Glutamatergic neuron (in vitro differentiated cells): ENCODE measurements at places on chromosomes 12 and 14.

DNA sequence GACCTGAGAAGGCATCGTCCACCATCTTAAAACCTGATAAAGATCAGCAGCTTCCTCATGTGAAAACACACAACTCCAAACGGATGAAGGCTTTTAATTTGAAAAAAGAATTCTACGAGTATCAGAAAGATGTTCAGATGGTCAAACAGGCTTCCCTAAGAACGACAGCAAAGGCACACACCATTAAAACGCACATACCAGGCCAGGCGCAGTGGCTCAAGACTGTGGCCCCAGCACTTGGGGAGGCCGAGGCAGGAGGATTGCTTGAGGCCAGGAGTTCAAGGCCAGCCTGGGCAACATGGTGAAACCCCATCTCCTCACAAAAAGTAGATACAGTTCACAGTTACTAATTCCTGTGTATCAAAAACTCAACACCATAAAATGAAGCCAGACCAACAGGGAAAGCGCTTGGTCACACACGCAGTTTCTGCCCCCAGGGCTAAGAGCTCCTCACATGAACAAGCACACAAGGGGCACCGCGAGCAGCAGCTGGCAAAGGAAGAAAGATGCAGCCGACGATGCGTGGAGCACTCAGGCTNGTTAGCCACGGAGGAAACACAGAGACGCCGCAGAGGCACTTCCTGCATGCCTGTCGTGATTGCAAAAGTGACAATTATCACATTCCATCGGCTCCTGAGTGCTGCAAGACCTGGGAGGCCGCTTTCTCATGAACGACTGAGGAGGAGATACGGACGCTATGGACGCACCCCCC is 78.0 kb downstream of the NOC4L start:
- peak; percentile 66 for DNase-seq

DNA sequence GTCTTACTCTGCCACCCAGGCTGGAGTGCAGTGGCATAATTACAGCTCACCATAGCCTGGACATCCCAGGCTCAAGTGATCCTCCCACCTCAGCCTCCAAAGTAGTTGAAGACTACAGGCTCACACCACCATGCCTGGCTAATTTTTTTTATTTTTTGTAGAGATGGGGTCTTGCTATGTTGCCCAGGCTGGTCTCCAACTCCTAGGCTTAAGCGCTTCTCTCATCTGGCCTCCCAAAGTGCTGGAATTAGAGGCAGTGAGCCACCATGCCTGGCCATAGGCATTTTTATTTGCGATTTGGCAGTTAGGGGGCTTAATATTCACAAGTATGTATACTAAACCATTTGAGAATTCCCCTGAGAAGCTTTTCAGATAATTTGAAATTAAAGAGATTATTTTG is 19.1 kb downstream of the PNMA1 start:
- no peak for DNase-seq

- DNase-seq: no peak
Observed at GRCh38 chr14:66000766-66001165, 485.4 kb upstream of the CCDC196 start.

DNA sequence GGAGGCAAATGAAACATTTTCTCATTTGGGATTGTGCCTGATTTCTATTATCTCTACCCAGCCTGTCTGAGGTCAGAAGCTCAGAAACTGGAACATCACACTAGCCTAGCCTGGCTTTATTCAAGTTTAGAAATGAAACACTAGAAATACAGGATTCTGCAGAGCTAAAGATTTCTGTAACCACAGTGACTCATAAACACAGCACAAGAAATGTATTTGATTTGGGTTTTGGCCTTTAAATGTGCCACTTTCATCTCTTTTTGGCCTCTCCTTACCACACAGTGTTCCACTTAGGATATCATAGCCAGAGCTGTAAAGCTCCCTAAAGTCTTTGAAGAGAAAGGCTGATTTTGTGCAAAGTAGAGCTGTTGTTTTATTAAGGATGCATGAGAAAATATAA is 307.5 kb downstream of the EMP1 start:
- DNase-seq: no peak

DNA sequence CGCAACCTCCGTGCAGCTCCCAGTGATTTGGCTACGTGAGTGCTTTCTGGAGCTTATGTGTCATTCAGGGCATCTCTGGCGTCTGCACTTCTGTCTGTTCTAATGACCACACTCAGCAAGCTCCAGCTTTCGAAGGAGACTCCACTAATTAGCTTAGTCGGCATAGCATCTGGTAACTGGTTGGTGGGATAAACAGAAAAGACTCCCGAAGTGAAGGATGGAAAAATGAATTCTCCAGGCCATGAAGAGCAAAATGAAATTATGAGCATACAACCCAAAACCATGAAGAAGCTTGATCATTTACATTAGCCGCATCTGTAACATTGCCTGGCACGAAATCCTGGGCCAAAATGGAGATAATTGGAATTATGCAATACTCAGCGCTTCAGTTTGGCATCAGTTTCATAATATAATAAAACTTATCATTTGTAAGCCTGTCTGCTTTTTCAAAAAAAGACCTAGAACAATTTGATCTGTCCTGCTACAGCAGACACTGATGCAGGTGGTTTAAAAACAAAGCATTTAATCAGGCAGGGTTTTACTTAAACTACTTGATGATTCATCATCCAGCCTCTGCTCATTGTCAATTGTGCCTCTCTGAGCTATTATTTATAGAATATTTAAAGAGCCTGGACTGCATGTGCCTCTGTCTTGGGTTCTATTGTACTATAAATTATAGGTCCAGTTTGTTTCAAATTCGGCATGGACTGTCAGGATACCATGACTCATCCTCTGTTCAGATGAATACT is 87.4 kb downstream of the SYT1 start:
- DNase-seq: peak; percentile 17

GRCh38 chr12:91326058-91327027 is 143.7 kb upstream of the DCN start:
- no peak for DNase-seq

DNA sequence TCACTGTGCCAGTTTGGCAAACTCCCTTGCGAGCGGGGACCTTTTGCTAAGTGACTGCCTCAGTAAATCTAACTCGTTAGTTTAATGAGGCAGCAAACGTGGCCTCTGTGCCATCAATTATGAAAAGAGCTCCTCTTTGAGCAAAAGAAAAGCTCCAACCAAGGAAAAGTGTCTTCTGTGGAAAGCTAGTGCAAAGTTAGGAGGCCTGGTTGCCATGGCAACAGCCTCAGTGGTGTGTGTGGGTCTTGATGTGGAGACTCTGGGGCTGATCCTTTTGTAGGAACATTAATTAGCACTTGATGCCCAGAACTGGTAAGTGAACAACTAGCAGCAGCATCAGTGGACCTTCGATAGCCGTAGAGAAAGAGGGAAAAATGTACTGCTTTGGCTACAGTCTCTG is 145.7 kb downstream of the CHST11 start:
- DNase-seq: no peak

DNA sequence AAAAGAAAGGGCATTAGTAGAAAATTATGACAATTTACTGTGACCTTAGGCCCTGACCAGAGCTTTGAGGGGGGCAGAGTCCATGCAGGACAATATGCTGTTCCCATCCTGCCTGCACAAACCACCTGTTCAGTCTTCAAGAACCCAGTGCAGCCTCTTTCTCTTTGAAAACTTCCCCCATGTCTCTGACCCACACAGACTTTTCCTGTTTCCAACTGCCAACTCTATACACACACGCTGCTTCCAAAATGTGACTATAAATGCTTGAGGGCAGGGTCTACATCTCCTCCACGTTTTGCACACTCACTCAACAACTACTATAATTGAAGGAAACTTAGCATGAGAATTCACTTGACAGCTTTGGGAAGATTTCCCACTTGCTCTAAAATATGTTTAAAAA is 36.6 kb upstream of the SYCP3 start:
- DNase-seq: no peak

- peak; percentile 84 for DNase-seq
Observed at GRCh38 chr14:96204151-96205058, at the start of gene BDKRB2. TSS of gene BDKRB2 (plus strand) at chr14:96204839. CDS start at chr14:96237108, 32,269 bp downstream.

- no peak for DNase-seq
Observed at GRCh38 chr14:103143506-103143905, 20.2 kb downstream of the TNFAIP2 start.

- DNase-seq: no peak
Observed at GRCh38 chr14:100810861-100811461, 15.0 kb upstream of the MEG3 start.

- peak; percentile 30 for DNase-seq
Observed at GRCh38 chr12:95218150-95219133, 835 bp downstream of the VEZT start.

DNA sequence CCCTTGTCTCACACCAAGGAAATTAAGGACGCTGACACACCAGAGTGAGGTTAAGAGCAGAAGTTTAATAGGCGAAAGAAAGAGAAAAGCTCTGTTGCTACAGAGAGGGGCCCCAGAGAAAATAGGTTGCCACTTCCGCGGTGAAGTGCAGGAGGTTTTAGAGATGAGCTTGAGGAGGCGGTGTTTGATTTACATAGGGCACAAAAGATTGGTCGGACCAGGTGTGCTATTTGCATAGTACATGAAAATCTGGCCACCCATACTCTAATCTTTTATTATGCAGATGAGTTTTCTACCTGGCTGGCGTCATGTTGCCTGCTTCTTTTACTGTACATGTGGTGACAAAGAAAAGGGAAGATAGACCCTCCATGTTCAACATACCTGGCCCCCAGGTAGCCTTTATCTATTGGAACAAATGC is 23.3 kb upstream of the MYF6 start:
- no peak for DNase-seq

DNA sequence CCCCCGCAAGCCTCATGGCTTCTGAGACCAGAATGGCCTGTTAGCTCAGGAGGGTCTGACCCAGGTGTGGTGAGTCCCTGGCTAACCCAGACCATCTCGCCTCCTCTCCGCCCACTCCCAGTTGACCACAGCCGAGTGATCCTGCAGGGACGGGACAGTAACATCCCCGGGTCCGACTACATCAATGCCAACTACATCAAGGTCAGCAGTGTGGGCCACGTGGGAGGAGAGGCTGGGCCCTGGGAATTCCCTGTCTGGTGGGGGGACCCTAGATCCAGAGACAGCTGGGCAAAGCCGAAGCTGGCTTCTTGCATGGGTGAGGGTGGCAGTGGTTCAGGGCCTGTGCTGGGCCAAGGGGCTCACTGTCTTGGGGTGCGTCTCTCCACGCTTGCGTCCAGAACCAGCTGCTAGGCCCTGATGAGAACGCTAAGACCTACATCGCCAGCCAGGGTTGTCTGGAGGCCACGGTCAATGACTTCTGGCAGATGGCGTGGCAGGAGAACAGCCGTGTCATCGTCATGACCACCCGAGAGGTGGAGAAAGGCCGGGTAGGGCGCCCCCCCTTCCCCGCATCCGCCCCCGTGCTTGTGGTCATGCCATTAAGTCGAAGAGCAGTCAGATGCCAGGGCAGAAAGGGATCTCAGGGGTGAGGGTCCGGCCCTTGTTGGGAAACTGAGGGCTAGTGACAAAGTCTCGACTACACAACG is 5.0 kb downstream of the PTPN6 start:
- no peak for DNase-seq

DNA sequence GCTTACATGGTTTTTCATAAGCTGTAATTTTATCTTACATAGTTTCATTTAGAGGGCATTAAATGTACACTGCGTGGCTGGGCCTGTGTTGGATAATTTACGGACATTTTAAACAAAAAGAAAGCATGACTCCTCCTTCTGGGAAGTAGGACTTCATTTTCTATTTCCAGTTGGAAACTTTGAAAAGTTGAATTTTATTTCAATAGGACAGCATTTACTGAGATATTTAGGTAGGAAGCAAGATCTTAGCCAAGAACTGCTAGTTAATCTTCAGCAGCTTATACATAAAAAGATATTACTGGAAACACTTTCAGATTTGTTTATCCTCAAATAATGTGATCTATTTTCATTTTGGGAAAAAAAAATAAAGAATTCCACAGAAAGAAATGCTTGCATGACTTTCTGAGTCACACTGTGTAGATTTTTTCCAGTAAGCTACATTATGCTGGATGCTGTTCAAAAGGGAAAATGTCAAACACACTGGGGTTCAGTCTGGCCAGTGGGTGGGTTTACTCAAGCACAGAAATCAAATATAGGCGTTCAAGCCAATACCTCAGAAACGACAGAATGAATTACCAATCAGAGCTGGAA is 239.4 kb upstream of the KRR1 start:
- no peak for DNase-seq

DNA sequence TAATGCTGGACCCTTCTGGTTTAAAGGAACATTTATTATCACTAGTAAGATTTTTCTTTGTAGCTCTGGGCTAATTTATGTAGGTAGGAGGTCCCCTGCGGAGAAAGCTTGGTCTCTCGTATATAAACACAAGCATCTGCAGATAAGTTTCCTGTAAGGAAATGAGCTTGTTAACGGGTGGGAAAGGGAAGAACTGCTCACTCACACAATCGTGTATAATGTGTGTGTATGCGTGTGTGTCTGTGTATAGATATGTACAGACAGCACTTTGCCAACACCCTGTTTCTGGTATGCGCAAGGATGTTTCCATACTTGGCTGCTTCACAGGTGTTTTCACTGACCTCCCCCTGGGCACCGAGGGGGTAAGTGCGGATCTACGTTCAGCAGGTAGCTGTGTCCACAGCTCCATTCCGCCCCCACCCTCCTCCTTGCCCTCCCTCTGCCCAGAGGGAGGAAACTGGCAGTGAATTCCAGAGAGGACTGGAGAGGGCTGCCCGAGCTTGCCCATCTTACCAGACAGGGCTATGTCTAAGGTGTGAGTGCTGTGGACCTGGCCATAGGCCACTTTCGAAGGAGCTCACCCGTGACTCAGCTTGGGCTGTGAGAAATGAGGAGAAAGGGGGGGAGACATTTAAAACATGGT is 65.2 kb downstream of the NINJ2 start:
- no peak for DNase-seq

DNA sequence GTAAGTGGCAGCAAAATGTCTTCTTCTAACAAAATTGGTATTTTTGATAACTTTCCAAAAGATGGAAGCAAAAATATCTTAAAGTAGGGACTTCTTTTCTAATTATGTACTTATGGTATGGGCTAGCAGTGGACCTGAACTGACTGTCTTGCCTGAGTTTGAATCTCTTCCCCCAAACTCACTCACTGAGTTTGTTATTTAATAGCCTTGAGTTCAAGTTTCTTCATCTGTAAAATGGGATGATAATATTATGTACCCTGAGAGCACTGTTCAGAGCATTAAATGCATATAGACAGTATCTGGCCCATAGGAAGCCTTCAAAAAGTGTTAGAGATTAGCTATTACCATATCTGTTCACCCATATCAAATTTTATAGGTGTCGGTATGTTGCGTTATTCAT is 210.4 kb upstream of the NUDT4 start:
- DNase-seq: no peak

- no peak for DNase-seq
Observed at GRCh38 chr12:78034025-78034424, 203.3 kb downstream of the NAV3 start.

DNA sequence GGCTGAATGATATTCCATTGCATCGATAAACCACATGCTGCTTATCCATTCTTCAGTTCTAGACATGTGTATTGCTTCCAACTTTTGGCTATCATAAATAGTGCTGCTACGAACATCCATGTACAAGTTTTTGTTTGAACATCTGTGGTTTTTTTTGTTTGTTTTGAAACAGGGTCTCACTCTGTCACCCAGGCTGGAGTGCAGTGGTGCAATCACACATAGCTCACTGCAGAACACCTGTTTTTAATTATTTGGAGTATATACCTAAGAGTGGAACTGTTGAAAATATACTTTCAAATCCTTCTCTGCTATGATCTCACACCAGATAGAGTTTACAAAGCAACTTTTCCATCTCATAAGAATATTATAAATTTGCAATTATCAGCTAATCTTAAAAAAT is 124.2 kb downstream of the TTC7B start:
- DNase-seq: no peak

- DNase-seq: no peak
Observed at GRCh38 chr14:93688820-93689219, 99.5 kb downstream of the PRIMA1 start.

- DNase-seq: no peak
Observed at GRCh38 chr12:9992296-9992695, 6.6 kb downstream of the CLEC1B start.
